CD4-positive, alpha-beta T cell treated with Interleukin-17A for 1 hour (primary cell): ENCODE measurements at places on chromosomes 4 and X.
A peak's percentile ranks its signal among the peaks of the same experiment; 100 is the strongest.

GRCh38 chr4:40056716-40057585 is at the start of gene N4BP2:
TSS of gene N4BP2 (plus strand) at chr4:40056850. CDS start at chr4:40097341, 40,491 bp downstream.
- peak; percentile 73 for DNase-seq

DNA sequence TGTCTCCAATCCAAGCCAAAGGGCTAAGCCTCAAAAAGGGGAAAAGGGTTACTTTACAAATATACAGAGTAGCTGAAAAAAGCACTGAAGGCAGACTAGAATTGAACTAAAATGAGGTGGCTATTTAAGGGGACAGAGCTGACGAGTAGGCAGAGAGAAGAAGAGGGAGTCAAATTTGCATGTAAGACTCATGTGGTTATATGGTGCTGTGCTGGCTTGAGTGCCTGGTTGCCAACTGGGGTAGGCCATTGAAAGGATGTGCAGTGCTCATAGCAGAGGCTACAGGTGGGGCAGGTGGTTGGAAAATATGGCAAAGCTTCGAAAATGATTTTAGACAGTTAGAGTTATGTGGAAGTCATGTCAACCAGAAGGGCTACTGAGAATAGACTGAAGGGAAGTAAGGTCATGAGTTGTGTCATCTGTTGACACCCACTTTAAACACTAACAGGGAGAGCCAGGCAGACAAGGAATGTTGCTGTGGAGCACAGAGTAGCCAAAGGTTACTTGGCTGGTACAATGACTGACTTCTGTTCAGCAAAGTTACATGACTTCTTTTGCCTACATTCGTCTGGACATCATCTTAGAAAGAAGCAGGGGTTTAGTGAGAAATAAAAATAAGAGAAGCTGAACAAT is 1210.4 kb downstream of the ADGRL3 start:
- no peak for DNase-seq

GRCh38 chr4:83876047-83876446 is 340.1 kb downstream of the GPAT3 start:
- DNase-seq: no peak

- no peak for DNase-seq
Observed at GRCh38 chr4:137345597-137345996, 186.7 kb downstream of the PCDH18 start.

- no peak for DNase-seq
Observed at GRCh38 chr4:22192084-22192511, 243.5 kb upstream of the KCNIP4 start.

GRCh38 chr4:140826701-140827027 is 70.5 kb upstream of the TBC1D9 start:
- DNase-seq: no peak

- DNase-seq: no peak
Observed at GRCh38 chr4:25702848-25703247, 47.2 kb downstream of the SLC34A2 start.

GRCh38 chr4:147110473-147111367 is 165.1 kb upstream of the TTC29 start:
- no peak for DNase-seq

- DNase-seq: no peak
Observed at GRCh38 chrX:7941390-7942042, 14.3 kb upstream of the PNPLA4 start.

DNA sequence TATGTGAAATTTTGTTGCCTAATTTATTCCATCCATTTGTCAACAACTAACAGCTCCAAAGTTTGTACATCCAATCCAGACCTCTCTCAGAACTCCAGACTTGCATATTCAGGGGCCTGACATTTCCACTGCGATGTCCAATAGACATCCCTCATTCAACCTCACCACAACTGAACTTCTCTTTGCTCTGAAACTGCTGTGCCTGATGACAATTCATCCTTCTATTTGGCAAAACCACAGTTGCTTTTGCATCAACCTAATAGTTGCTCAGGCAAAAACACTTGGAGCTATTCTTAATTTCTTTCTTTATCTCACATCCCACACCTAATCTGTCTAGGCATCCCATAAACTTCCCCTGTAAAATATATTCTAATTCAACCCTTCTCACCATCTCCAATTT is 56.5 kb downstream of the ANTXR2 start:
- no peak for DNase-seq
